ENCODE measurements at places on chromosomes 3 and 15.

DNA sequence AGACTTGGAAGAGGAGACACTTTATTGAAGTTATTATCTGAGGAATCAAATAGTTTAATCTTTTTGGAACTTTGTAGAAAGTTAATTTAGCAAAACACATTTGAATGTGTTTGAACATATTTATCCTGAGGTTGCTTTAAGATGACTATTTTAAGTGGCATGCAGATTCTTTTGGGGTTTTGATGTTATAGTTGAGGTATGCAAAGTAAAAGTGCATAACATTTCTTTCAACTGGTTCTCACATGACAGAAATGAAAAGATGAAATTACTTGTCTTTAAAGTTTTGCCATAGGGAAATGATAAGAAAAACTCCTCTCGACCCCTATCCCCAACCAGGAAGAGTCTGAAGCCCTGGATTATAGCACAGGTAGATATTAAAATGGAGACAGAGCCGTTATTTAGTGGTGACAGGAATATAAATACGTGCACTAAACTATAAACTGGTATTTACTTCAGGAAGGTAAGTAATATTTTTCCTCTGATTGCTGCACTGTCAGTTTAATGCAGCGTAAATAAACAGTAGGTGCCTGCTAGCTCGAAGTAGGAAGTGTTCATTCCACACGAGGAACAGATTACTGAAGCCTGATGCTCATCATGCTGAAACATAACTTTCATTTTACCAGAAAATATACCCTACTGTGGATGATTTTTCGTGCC, 15.1 kb upstream of the SATB1 start:
- no peak for DNase-seq

- no peak for DNase-seq
These were observed 613.6 kb downstream of the CADM2 start for GRCh38 chr3:85572426-85572825.

DNA sequence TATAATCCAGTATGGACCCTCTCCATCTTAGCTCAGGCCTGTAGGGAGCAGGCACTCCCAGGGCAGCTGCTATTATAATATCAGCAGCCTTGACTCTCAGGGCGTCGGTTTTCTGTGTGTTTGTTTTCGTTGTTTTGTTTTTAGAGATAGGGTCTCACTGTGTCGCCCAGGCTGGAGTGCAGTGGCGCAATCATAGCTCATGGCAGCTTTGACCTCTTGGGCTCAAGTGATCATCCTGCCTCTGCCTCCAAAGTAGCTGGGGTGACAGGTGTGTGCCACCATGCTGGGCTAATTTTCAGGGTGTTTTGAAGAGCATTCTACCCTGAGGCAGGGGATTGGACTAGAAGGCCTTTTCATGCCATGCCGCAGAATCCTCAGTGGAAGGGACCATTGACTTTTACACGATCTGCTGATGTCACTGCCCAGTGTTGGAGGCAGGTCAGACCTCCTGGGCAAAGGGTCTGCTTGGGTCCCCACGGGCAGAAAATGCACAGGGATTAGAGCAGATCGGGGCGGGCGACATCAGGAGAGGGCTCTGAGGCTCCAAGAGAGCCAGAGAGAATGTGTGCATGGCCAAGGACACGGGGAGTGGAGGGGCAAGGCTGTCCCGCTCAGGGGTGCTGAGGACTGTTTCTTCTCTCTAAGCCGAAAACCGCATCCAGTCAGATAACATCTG, 7.8 kb downstream of the MELTF start:
- DNase-seq, result no peak

GRCh38 chr3:29521293-29521692, 240.4 kb downstream of the RBMS3 start:
- no peak for DNase-seq

DNA sequence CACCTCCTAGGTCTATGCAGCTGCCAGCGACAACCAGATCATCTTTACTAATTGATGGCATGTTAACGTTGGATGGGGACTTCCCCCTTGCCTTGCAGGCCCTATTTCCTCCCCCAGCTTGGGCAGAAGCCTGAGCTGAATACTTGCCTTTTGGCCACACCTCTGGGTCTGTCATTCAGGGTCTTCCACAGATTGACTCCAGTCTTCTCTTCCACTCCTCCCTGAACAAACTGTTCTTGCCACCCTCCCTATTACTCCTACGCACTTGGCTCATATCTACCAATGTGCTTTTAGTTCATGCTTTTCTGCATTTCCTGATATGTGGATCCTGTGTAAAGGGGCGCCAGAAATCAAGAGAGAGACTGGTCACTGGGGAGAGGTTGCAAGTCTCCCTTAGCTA, 73.5 kb downstream of the DNASE1L3 start:
- no peak for DNase-seq

DNA sequence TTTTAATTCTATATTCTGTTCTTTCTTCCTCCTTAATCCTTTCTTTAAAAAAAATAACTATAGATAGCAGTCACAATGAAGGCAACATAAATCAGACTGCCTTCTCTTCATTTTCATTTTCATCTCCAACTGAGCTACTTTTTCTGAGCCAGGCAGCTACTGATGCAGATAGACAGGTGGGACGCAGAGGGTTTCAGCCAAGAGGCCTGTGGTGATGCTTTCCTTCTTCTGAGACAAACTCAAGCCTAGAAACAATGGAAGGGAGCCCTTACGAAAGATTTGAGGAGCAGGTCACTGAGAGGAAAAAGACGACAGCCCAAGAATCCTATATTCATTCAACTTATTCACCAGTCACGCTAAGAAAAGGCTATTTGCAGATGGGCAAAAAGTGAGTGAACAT, 220.0 kb upstream of the MLF1 start:
- no peak for DNase-seq

GRCh38 chr3:9700536-9700935, 3.1 kb upstream of the CPNE9 start:
- DNase-seq, result no peak

GRCh38 chr15:97903971-97904572, 56.4 kb upstream of the ARRDC4 start:
- no peak for DNase-seq

DNA sequence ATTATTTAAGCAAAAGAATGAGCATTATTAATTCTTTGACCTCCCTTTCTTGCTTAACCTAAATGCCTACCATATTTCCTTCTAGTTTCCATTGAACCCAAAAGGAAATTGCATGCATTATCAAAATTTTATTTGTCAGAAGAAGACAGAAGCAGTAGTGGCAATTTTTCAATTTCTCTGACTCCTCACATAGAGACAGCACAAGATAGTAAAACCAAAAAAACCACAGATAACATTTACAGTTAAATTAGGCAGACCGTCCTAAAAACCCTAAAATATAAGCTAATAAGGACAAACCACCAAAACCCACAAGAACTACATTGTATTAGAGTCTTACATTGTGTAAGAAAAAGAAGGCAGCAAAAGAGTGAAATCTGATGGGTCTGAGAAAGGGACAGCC, 27.1 kb downstream of the GOLGB1 start:
- no peak for DNase-seq

DNA sequence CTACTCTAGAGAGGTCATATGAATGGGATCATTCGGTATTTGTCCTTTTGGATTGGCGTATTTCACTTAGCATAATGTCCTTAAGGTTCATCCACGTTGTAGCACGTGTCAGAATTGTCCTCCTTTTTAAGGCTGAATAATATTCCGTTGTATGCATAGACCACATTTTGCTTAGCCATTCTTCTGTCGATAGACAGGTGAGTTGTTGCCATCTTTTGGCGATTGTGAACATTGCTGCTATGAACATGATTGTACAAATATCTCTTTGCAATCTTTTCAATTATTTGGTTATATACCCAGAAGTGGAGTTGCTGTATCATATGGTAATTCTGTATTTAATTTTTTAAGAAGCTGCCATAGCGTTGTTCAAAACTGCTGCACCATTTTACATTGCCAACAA, 52.4 kb upstream of the GOLGA8J start:
- no peak for DNase-seq

DNA sequence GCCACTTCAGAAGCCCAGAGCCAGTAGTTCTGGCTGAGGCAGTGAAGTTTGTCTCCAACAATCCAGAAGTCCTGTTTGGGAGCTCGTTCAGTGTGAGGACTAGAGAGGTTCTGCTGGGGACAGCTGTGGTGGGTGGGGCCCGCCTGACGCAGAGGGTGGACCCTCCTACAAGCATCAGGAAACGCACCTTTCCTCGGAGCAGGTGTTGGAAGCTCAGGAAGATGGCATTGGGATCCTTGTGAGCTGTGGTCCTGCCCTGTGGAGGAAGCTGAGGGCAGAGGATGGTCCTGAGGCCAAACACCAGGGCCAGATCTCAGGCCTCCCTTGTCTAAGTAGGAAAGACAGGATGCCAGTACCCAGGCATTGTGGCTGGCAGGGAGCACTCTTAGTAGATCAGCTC, 5.1 kb downstream of the THPO start:
- DNase-seq, result no peak

- no peak for DNase-seq
These were observed 262.0 kb downstream of the CLSTN2 start for GRCh38 chr3:140196970-140197369.

GRCh38 chr3:103976931-103977339, 1389.8 kb upstream of the ALCAM start:
- DNase-seq, result no peak

DNA sequence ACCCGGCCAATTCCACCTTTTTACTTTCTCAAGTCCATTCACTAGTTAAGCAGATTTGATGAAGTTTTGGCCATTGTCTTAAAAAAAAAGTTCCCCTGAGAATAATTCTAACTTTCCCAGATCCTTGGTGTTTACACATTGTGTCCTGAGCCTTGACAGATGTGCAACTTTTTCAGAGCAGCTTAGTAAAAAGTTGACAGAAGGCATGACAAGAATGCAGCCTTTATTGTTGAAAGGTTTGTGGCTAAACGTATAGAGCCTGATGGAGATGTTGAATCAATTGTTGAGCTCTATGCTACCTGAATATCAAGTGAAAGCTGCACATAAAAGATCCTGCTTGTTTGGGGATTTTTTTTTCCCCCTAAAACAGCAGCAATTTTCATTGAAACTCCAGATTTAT, 75.3 kb upstream of the CMTM7 start:
- DNase-seq, result no peak

DNA sequence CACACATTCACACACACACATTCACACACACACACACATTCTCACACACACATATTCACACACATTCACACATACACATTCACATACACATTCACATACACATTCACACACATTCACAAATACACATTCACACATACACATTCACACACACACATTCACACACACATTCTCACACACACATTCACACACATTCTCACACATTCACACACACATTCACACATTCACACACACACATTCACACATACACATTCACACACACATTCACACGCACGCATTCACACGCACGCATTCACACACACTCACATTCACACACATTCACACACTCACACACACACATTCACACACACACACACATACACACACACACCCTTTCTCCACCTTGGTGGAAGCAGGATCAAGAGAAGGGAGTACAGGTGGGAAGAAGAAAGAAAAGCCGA, 5.7 kb upstream of the HAPLN3 start:
- no peak for DNase-seq

GRCh38 chr3:128458746-128459460, 7.8 kb downstream of the DNAJB8 start:
- DNase-seq, result no peak

GRCh38 chr15:44719293-44719999, 8.1 kb downstream of the B2M start:
- DNase-seq, result no peak

GRCh38 chr15:99211926-99212325, 37.5 kb downstream of the TTC23 start:
- no peak for DNase-seq

DNA sequence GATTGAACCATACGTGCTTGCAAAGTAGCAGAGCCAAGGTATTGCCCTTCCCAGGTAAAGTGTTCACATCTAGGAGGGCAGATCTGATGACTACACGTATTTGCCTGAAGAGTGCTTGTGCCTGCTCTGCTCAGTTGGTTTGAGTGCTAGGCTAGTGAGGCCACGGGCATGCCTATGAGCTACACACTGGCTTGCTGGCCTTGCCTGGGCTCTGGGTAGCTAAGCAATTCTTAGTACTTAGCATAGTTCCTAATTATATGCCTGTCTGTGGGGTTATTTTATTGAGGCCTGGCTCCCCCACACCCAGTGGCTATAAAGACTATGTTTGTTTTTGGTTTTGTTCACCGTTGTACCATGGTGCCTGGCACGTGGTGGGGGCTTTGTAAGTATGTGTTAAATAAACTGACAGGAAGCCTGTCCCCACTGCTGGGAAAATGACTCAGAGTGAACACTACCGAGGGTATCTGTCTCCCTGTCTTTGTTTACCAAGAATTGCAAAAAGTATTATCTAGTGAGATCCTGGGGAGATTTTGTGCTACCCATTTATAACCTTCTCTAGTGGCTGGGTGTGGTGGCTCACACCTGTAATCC, 72.1 kb upstream of the ETV5 start:
- DNase-seq, result no peak

DNA sequence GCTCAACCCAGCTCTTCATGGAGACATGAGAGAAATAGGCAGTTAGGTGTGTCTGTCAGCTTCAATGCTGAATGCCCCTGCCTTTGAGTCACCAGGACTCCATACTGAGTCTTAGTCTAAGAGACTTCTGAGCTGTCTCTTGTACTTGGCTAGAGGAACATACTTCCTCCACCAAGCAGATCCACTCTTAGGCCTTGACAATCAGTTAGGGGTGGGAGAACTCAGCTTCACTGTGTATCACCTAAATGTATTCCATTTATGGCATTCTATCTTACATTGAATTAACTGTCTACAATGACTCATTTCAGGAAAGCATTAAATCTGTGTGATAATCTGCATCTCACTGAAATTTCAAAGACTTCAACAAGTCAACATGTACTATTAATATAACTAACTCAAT, 66.0 kb downstream of the STAC start:
- no peak for DNase-seq

DNA sequence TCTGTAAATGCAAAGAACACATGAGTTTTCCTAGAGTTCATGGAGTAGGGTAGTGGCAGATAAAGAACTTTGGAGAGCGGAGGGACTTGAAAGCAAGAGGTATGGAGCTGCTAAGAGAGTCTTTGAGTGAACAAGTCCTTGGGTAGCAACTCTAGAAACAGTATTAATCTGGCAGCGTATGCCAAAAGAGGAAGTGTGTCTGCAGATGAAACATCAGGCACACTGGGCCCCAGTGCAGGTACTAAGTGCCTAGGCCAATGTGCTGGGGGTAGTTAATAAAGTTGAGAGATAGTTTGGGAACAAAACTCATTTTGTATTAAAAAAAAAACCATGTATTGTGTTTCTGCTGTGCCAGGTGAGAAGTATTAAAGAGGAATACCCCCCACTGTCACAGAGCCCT, 223.0 kb upstream of the STRIT1 start:
- no peak for DNase-seq

Data from keratinocyte (primary cell).